ENCODE measurements at places on chromosomes 7 and 10.

DNA sequence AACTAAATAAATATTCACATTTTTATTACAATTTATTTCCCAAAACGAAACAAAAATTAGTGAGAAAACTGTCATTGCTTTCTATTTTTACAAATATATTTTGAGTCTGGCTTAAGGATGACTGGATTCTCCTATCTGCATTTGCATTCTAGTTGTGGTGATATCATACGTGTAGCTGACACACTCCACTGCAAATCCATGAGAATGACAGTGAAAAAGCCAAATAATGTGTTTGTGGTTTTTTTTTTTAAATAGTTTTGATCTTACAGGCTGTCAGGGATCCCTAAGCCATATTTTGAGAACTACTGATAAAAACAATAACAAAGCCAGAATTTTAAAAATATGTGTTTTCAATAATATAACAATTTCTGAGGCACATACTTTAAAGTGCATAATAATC, 5.8 kb upstream of the STAMBPL1 start:
- DNase-seq: no peak

DNA sequence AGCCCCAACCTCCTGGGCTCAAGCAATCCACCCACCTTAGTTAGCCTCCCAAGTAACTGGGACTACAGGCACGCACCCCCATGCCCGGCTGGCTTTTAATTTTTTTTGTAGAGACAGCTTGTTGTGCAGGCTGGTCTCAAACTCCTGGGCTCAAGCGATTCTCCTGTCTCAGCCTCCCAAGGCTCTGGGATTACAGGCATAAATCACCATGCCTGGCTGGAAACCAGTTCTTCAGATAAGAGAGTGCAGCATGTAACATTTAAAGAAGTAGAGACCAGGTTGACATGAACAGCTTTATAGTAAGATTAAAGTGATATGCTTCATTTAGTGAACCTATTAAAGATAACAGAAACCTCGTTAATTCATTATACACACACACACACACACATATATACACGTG, 167.9 kb upstream of the KAT6B start:
- DNase-seq: no peak

DNA sequence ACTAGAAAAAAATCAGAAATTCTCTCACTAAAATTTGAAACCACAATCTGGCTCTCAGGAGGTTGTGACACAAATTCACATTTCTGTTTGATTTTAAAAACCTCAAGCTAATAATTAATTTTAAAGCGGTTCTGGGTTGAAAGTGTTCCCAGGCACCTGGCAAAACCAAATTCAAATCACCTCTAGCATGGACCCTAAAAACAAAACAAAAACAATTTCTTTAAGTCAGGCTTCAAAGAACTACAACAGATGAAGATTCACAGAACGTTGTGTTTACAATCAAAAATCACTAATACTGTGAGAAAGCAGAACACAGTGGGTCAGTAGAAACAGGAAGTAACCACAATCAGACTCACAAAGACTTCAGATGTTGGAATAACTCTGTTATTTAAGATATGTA, 7.2 kb upstream of the RELN start:
- DNase-seq: no peak

GRCh38 chr10:32377458-32378259, 30.7 kb upstream of the EPC1 start:
- peak; percentile 60 for DNase-seq
